ENCODE measurements at places on chromosomes 6 and 20.

DNA sequence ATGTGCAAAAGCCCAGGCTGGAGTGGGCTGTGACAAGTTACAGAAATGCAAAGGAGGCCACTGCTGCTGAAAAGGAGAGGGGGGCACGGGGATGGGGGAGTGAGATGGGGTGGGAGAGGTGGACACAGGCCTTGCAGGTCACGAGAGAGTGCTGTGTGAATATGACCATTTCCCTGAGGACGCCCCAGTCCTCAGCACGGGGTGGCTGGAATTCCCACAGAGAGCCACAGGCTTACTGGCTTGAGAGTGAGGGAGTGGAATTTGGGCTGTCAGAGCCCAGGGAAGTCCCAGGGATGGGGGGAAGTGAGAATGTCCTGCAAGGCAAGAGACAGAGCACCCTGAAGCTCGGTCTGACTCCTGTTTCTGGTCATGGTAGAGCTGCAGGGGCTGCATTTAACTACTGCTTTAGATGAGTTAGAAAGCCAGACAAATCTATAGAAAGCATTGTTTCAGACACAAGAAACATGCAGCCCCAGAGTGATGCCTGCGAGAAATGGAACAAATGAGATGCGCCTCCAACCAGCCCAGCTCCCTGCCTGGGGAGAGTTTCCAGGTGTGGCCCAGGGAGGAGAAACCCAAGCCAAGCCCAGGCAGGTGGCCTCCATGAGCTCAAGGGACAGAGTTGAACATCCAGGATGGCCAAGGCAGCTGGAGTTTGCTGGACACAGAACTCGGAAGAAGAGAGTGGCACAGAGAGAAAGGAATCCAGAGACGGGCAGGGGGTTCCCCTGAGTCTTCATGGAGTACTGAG, 30.5 kb downstream of the NPEPL1 start:
- DNase-seq, result no peak

DNA sequence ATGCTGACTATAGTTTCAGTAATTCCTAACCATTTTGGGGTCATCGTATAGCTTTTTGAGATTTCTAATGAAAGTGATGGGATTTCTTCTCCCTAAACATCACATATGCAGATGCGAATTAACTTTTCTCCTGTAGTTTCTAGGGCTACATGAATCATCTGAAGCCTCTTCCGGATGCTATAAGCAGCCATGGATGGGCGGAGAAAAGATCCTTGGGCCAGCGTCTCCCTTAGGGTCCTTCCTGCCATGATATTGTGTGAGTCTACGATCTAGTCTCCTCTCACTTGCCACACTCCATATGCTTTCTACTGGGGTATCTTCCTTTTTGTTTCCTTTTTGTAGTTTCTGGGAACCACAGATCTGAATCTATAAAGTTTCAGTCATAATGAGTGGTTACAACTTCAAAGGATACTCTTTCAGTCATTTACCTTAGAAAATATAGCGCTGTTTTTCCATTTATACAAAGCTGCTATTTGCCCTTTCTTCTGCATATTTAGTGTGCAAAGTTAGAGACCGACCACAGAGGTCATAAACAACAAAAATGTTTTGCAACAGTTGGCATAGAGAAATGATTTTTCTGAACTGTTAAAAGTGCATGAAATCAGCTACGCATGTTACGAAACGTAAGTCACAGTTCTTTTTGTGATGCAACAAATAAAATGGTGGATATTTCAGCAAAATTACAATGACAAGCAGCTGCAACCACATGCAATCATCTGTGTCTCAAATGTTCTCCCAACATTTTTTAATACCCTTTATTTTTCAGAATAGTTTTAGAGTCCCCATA, 396.2 kb upstream of the SLC35B3 start:
- DNase-seq, result peak; percentile 5

DNA sequence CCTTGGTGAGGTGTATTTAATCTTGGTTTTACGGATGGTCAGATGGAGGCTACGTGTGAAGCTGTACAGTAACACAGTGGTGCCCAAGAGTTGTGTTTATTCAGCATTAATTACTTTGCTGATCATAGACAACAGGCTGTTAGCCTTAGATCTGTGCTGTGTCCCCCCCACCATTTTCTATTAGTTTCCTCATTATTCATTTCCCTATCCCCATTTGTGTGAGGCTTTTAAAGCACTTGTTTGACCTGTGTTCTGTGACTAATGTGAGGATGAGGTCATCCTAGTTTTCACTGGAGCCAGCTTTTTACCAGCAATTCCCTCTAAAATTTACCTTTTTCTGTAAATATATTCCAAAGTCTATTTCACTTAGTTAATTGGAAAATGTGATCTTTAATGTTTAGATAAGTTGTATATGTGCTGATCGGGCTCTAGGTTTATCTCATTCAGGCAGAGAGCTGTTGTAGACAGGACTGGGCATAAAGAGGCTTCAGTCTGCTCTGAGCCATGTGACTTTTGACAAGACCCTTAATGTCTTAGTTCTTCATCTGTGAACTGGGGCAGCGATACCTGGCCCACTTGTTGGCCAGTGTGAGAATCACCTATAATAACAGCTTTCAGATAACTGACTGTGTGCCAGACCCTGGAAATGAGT, 8.4 kb downstream of the MAPRE1 start:
- DNase-seq, result peak; percentile 20

- DNase-seq, result no peak
Observed at GRCh38 chr6:111254004-111254778, 166.9 kb downstream of the SLC16A10 start.

DNA sequence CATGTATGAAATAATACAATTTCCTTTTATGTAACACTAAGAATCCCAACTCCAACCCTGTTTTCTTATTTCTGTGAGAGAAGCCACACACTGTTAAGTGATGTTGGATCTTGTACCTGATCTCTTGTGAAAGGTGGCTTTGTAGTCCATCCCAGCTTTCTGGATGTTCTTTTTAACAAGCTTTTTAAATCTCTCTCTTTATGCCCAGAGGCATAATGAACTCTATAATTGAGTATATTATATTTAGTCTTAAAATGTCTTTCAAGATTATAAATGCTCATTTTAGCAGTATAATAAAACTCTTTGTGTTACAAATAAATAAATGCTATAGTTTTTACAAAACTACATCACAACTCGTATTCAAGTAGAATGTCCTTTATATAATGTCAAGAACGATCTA, 922.1 kb downstream of the EPHA7 start:
- DNase-seq, result no peak

Data from fibroblast of lung (primary cell).